GM23248 (cell line): ENCODE measurements at places on chromosomes 12 and 14. TPM values are rescaled to one million over a fixed set of nuclear protein-coding genes. Genes with fewer than 3 reads are reported as not detected.
A peak's percentile ranks its signal among the peaks of the same experiment; 100 is the strongest.

DNA sequence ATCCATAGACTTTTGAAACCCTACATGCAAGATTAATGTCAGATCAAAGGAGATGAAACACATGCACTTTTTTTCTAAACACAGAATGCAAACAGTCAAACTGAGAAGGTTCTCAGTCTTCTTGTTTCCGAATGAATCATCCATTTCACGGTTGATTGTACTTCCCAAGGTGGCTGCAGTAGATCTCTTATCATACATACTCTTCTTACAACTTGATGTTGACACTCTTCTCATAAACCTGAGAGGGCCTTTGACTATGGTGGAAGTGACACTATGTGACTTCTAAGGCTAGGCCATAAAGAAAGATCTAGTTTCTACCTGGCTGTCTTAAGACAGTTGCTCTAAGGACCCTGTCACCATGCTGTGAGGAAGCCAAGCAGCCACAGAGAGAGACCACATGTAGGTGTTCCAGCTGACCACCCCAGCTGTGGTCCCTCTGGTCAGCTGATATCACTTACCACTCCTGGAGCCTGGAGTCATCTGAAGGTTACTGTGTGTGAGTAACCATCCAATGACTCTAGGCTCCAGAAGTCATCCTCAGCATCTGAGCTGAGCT is 67.2 kb upstream of the HMGA2 start:
- DNase-seq = peak; percentile 39
- no peak overlapping the region for H3K4me3 ChIP-seq
- H3K27ac ChIP-seq = no peak overlapping the region
- no peaks in the 10 kb centered on the region for H3K27me3 ChIP-seq
- H3K36me3 ChIP-seq = no peaks in the 10 kb centered on the region
- no peaks in the 10 kb centered on the region for H3K4me1 ChIP-seq

DNA sequence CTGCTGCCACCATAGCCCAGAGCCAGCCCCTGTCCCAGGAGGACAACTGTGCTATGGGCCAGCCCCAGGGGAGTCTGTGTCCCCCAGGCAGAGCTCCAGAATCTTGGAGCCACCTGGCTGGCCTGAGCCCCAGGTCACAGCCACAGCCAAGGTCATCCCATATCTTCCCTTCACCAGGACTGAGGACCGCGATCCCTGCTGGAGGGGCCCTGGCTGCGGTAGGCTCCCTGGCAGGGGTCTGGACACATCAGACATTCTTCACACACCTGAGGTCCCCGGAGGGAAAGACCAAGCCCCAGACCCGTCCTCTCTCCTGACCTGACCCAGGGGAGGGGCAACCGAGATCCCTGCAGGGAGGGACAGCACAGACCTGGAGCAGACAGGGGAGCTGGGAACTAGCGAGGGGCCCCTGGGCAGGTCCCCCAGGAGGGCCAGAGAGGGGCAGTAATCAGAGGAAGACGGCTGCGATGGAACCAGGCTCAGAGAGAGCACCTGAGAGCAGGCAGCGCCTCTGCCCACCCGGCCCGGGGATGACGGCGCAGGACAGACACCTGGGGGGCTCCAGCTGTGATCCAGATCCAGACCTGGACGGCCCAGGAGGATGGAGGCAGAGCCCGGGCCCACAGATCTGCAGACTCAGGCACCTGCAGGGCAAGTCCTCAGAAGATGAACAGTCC is 103.2 kb upstream of the EIF5 start:
- H3K36me3 ChIP-seq = no peaks in the 10 kb centered on the region
- H3K27ac ChIP-seq = no peak overlapping the region
- no peaks in the 10 kb centered on the region for H3K4me1 ChIP-seq
- no peak for DNase-seq
- H3K4me3 ChIP-seq = no peak overlapping the region
- no peaks in the 10 kb centered on the region for H3K27me3 ChIP-seq

- H3K4me3 ChIP-seq = no peak overlapping the region
- no peaks in the 10 kb centered on the region for H3K36me3 ChIP-seq
- H3K27ac ChIP-seq = no peak overlapping the region
- no peak for DNase-seq
- no peaks in the 10 kb centered on the region for H3K4me1 ChIP-seq
Observed at GRCh38 chr14:105495101-105495989, 4.3 kb downstream of the TEDC1 start.

GRCh38 chr14:75437201-75438143 is 9.7 kb downstream of the JDP2 start:
- H3K4me3 ChIP-seq = no peak overlapping the region
- H3K4me1 ChIP-seq = peaks cover 48% of the 10 kb centered on the region
- no peak overlapping the region for H3K27ac ChIP-seq
- H3K36me3 ChIP-seq = peaks cover 47% of the 10 kb centered on the region

GRCh38 chr12:60211244-60211643 is 615.4 kb downstream of the SLC16A7 start:
- H3K36me3 ChIP-seq = no peaks in the 10 kb centered on the region
- H3K27ac ChIP-seq = no peak overlapping the region
- H3K4me3 ChIP-seq = no peak overlapping the region
- no peak for DNase-seq

GRCh38 chr12:125381373-125381772 is 316.1 kb downstream of the AACS start:
- H3K4me1 ChIP-seq = no peaks in the 10 kb centered on the region
- H3K4me3 ChIP-seq = no peak overlapping the region
- no peaks in the 10 kb centered on the region for H3K27me3 ChIP-seq
- H3K36me3 ChIP-seq = no peaks in the 10 kb centered on the region
- no peak for DNase-seq

GRCh38 chr14:72094844-72095582 is 162.8 kb downstream of the RGS6 start:
- H3K4me3 ChIP-seq = no peak overlapping the region
- H3K27ac ChIP-seq = no peak overlapping the region
- H3K4me1 ChIP-seq = no peaks in the 10 kb centered on the region
- no peaks in the 10 kb centered on the region for H3K36me3 ChIP-seq
- H3K27me3 ChIP-seq = no peaks in the 10 kb centered on the region

GRCh38 chr12:80226576-80226975 is 127.2 kb downstream of the OTOGL start:
- no peaks in the 10 kb centered on the region for H3K27me3 ChIP-seq
- no peak overlapping the region for H3K27ac ChIP-seq
- H3K36me3 ChIP-seq = no peaks in the 10 kb centered on the region
- H3K4me1 ChIP-seq = peaks cover 16% of the 10 kb centered on the region; the same call in 1 of the 2 replicates
- H3K4me3 ChIP-seq = no peak overlapping the region

DNA sequence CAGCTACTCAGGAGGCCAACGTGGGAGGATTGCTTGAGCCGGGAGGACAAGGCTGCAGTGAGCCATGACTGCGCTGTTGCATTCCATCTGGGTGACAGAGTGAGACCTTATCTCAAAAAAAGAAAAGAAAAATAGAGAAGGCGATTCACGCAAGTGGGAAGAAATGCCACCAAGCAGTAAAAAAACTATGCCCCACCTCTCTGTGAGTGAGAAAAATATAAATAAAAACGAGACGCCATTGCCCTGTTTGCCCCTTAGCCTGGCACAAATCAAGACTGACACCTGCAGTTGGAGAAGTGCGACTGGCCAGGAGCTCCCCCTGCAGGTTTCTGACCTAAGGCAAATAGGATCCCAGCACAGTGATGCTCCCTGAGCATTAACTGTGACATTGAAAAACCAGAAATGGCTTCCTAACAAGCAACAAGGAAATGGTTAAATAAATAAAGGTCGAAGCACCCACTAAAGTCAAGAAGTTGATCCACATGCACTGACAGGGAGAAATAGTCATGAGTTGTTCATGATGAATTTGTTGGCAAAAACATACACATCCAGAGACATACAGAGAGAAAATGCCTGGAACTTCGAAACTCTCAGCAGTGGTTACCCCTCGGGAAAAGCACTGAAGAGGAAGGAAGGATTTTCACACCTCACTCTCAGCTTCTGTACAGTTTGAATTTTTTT is 21.1 kb downstream of the GSC start:
- H3K36me3 ChIP-seq = no peaks in the 10 kb centered on the region
- no peak overlapping the region for H3K4me3 ChIP-seq
- H3K27me3 ChIP-seq = no peaks in the 10 kb centered on the region; the same call in 1 of the 2 replicates
- DNase-seq = no peak

GRCh38 chr14:98494582-98494981 is 777.4 kb downstream of the BCL11B start:
- no peak overlapping the region for H3K27ac ChIP-seq
- H3K27me3 ChIP-seq = no peaks in the 10 kb centered on the region
- H3K4me1 ChIP-seq = no peaks in the 10 kb centered on the region

DNA sequence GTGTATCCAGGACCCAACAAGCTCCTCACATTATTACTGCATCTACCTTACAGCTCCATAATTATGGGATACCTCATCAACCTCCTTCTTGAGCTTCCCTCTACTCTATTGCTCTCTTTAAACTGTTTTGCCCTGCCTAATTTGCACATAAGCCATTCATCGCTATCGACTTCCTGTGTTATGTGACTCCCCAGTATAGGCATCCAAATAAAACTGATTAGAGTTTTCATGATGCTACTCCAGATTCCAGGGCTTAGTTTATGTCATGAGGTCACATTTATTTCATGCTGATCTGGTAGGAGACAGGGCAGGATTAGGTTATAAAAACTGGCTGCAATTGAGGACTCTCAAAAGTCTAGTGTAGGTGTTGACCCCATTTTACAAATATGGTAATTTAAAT is 569.9 kb upstream of the MGAT4C start:
- no peak overlapping the region for H3K4me3 ChIP-seq
- no peaks in the 10 kb centered on the region for H3K27me3 ChIP-seq
- H3K27ac ChIP-seq = no peak overlapping the region
- H3K4me1 ChIP-seq = no peaks in the 10 kb centered on the region
- no peak for DNase-seq
- H3K36me3 ChIP-seq = no peaks in the 10 kb centered on the region

DNA sequence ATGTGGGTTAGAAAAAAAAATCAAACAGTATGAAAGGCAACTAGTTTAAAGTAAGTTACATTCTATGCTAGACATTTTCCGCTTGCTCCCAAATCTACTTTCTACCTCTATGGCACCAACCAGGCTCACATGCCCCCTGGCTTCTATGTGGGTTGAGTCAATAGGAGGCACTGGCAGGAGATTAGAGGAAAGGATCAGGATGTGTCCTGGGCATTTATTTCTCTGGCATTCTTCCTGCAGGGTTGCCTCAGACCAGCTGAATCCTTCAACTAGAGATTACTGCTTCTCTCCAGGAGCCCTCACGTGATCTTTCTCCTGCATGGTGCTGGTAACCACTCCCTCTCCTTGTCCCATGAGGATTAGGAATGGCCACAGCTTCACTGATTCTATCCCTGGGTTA is 14.9 kb upstream of the CCDC60 start:
- no peaks in the 10 kb centered on the region for H3K4me1 ChIP-seq
- no peaks in the 10 kb centered on the region for H3K27me3 ChIP-seq
- DNase-seq = no peak
- no peak overlapping the region for H3K4me3 ChIP-seq

DNA sequence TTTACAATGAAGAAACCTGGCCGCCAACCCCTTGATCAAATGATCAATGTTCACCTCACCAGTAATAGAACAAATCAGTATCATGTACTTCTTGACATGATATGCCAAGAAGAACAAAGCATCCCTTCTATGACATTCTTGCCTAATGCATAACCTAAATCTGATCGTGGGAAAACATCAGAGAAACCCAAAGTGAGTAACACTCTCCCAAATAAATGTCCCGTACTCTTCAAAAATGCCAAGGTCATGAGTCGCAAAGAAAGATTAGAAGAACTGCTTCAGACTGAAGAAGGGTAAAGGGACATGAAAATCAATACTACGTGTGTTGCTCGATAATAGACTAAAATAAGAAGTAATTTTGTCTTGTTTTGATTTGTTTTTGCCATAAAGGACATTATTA is 11.4 kb upstream of the SLC25A3 start:
- no peak overlapping the region for H3K27ac ChIP-seq
- no peaks in the 10 kb centered on the region for H3K27me3 ChIP-seq
- no peaks in the 10 kb centered on the region for H3K4me1 ChIP-seq
- no peak overlapping the region for H3K4me3 ChIP-seq
- no peaks in the 10 kb centered on the region for H3K36me3 ChIP-seq

DNA sequence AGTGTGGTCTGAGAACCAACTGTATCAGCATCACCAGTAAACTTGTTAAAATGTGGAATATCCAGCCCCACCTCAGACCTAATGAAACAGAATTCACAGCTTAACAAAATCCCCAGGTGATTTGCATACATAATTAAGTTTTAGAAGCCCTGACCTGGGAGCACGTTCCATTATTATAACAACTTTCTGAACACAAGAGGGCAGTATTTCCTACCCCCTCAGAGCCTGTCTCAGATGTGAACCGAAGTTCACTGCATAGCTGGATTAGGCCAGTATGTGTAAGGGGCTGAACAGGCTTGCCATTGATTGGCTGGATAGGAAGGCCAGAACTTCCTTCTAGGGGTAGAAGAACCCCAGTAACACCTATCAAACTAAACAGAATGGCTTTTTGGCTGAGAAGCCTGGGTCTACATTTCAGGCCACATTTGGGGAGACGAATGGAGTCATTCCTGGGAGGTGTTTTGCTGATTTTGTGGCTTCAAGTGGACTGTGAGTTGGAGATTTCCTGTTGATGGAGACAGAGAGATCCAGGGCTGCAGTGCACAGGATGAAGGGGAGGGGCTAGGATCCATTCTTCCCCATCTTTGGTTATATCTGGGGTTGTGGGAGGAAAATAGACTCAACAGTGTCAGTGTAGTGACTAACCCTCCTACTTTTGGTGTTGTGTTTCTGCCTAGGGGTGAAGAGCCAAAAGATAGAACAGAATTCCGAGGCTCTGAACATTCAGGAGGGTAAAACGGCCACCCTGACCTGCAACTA is 94.7 kb upstream of the OR4E1 start:
- no peaks in the 10 kb centered on the region for H3K27me3 ChIP-seq
- no peaks in the 10 kb centered on the region for H3K36me3 ChIP-seq
- H3K4me1 ChIP-seq = no peaks in the 10 kb centered on the region
- no peak overlapping the region for H3K27ac ChIP-seq
- peak; percentile 12 for DNase-seq
- H3K4me3 ChIP-seq = no peak overlapping the region

GRCh38 chr12:93616584-93617101 is 44.2 kb downstream of the SOCS2 start:
- H3K36me3 ChIP-seq = no peaks in the 10 kb centered on the region
- no peak overlapping the region for H3K4me3 ChIP-seq
- H3K27me3 ChIP-seq = no peaks in the 10 kb centered on the region
- peak; percentile 77 for DNase-seq
- H3K4me1 ChIP-seq = peaks cover 14% of the 10 kb centered on the region

- peaks cover 6% of the 10 kb centered on the region; the same call in 1 of the 2 replicates for H3K4me1 ChIP-seq
- DNase-seq = peak; percentile 26
- no peak overlapping the region for H3K4me3 ChIP-seq
- H3K36me3 ChIP-seq = no peaks in the 10 kb centered on the region
Observed at GRCh38 chr12:60035835-60036234, 440.0 kb downstream of the SLC16A7 start.

GRCh38 chr14:54387328-54387727 is 9.5 kb upstream of the CDKN3 start:
- no peaks in the 10 kb centered on the region for H3K36me3 ChIP-seq
- H3K4me1 ChIP-seq = no peaks in the 10 kb centered on the region
- peaks cover 29% of the 10 kb centered on the region for H3K27me3 ChIP-seq
- no peak overlapping the region for H3K27ac ChIP-seq
- H3K4me3 ChIP-seq = no peak overlapping the region
- DNase-seq = no peak

CLEC4A gene
- polyA plus RNA-seq = 0.62 and 1.0 TPM in 2 replicates

ACRBP gene
- not detected in 2 replicates for polyA plus RNA-seq

TMEM119 gene
- polyA plus RNA-seq = 55.5 and 58.1 TPM in 2 replicates

TXNDC16 gene
- 1.9 and 2.4 TPM in 2 replicates for polyA plus RNA-seq

SLC4A8 gene
- polyA plus RNA-seq = 3.1 and 4.6 TPM in 2 replicates

CCDC175 gene
- polyA plus RNA-seq = not detected in 2 replicates

DEPDC4 gene
- 1.5 and 2.7 TPM in 2 replicates for polyA plus RNA-seq

ADAMTS20 gene
- not detected in 2 replicates for polyA plus RNA-seq

TMPRSS12 gene
- not detected in 2 replicates for polyA plus RNA-seq

PNN gene
- polyA plus RNA-seq = 32.3 and 39.7 TPM in 2 replicates

SERPINA9 gene
- polyA plus RNA-seq = 0.14 and 0.31 TPM in 2 replicates

OAS2 gene
- polyA plus RNA-seq = 0.56 and 1.4 TPM in 2 replicates

WDHD1 gene
- polyA plus RNA-seq = 6.6 and 7.5 TPM in 2 replicates

TPH2 gene
- polyA plus RNA-seq = not detected in 2 replicates

ADCY6 gene
- 4.1 TPM in 2 replicates for polyA plus RNA-seq

MMP14 gene
- 50.1 and 50.8 TPM in 2 replicates for polyA plus RNA-seq
